ENCODE measurements at places on chromosomes 1 and 21.

- no peak for DNase-seq
These were observed 16.4 kb upstream of the C4BPB start for GRCh38 chr1:207072233-207072632.

DNA sequence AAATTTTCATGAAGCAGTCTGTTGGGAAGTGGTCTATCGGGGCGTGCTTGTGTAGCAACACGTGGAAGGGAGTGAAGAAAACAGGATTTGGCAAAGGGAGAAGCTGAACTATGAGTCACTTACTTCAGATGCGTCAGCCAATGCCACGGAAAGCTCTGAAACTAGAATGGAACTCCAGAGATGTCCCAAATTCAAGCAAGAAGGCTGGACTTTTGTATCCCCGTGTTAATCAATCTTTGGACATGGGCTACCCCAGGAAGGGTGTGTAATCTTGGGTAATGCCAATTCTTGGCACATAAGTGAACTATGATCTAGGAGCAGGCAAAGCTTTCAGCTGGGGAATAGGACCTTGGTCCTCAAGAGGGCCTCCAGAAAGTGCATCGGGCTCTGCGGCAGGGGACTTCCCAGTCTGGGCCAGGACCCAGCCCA, 102.6 kb downstream of the ADSS2 start:
- DNase-seq = no peak

DNA sequence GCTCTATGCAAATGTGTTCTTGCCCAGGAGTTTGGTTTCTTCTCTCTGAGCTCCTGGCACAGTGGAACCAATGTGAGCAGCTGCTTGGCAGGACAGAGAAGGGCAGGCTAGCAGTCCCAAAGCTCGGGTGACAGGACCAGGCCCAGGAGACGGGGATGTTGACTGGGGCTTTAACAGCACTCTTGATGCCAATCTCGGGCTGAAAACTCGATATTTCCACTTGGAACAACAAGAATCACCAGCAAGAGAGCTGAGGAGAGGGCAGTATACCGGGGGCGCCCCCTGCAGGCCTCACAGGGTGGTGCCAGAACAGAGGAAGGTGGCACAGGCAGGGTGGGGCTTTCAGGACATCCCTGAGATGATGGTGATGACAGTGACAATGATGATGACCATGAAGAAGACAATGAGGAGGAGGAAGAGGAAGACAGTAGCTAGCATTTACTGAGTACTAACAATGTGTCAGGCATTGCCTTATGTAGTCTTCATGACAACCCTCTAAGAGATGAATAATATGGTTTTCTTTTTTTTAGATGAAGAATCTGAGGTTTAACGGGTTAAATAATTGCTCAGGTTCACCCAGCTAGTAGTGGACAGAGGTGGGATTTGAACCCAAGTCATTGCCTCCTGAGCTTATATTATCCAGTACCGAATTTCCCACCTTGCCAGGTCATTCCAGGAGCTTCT, 2.7 kb upstream of the KCNJ9 start:
- peak; percentile 61 for DNase-seq

- DNase-seq = no peak
These were observed 6.2 kb upstream of the FAM76A start for GRCh38 chr1:27719286-27720251.

- no peak for DNase-seq
These were observed 131.3 kb downstream of the CACHD1 start for GRCh38 chr1:64601207-64601606.

DNA sequence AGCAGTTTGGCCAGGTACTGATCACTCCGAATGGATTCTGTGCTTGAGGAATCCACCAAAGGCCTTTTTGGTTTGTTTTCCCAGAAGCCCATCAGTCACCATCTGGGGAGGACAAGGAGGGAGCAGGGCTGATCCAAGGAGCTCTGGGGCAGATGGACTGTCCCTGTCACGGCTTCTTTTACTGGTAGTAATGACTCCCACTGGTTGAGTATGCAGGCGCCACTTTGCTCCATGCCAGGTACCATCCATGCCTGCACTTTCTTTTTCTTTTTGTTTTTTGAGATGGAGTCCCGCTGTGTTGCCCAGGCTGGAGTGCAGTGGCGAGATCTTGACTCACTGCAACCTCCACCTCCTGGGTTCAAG, 101.7 kb downstream of the UBIAD1 start:
- DNase-seq = no peak

DNA sequence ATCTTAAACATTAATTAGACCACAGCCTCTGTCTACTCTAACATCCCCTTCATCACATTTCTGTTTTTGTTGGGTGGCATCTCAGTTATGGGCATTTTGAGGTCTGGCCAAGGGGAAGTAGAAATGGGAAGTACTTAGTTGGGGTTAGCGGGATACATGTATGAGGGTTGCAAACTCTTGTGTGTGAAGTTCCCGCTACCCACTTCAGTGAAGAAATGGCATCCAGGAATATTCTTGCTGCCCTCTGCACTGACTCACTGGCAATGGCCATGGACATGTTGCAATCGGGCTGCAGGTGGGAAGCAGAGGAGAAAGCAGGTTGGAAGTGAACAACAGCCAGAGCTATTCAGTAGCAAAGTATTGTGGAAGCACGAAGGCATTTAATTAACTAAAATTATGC, 7.4 kb downstream of the CD48 start:
- no peak for DNase-seq

- no peak for DNase-seq
These were observed 18.4 kb downstream of the MTHFR start for GRCh38 chr1:11787251-11787803.

DNA sequence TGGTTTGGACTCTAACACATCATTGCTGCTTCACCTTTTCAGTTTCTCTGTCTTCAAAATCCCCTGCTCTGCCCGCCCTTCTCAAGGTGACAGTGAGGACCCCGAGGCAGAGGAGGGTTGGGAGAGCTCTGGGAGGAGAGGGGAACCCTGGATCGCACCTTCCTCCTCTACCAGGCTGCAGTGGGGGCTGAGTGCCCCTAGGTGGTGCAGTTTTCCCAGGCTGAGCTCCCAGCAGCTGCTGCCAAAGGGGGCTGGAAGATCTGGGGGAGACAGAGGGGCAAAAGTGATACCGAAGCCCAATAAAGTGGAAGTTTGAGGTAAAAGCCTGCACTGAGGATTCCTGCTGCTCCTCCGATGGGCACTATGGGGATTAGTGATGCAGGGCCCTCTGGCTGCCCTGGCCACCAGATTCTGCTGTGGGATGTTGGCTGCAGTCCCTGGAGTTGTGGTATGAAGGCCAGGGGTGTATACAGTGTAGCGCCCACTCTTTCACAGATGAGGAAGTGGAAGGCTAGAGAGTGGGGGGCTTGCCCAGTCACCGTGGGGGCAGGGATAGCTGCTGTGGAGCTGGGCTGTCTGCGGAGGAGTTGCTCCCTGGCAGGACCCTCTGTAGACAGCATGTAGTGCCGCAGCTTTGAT, 40.7 kb upstream of the SCMH1 start:
- DNase-seq = peak; percentile 23

DNA sequence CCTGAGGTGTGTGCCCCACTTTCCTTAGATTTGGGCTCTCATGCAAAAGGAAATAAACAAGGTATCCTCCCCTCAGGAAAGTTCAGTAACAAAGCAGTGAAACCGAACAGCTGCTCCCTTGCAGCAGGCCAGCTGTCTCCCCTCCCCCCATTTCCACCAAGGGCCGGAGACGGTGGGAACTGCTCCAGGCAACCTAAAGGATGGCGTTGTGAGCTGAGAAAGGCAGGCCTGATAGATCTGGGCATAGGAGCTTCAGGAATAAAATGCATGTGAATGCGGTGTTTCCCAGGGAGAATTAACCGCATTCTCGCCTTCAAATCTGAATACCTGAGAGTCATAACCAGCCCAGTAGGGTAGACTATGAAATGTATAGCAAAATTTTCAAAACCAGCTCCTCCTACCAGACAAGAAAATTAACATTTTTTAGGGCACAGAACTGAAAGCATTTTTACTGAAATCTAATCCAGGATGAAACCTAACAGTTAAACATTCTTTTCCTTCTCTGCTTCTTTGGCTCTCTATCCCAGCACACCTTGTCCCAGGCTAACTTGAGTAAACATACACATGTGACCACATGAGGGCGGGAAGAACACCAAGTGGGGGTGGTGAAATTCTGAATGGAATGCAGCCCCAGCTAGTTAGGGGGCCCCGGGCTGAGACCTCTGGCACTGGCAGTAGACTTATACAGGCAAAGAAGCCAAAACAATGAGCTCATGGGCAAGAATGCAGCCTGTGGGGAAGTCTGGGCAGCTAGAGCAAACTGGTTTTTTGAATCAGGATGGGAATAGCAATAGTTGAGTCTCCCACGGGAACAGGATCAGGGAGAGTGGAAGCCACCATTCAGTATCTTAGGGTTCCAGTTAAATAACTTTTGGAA, 11.5 kb downstream of the MCL1 start:
- peak; percentile 55 for DNase-seq

- DNase-seq = no peak
These were observed 108.6 kb downstream of the GDAP2 start for GRCh38 chr1:117820694-117821381.

DNA sequence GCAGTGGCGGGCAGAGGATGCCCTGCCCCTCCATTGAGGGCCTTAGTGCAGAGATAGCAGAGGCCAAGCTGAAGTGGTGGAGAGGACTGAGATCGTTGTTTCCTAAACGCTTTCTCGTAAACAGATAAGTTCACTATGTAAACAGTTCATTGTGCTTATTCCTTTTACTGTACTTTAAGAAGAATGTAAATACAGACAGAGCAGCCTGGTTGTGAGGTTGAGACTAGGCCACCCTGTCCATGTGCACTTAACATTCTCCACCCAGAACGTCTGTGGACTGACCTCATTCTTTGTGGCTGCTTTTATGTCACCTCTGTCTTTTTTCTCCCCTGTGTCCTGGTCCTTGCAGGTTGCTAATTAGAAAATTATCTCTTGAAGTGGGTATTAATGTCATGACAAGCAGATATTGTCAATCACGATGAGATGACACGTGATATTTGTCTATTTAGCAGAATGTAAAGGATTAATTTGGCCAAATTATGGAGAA, 8.5 kb downstream of the CENPS start:
- DNase-seq = no peak

DNA sequence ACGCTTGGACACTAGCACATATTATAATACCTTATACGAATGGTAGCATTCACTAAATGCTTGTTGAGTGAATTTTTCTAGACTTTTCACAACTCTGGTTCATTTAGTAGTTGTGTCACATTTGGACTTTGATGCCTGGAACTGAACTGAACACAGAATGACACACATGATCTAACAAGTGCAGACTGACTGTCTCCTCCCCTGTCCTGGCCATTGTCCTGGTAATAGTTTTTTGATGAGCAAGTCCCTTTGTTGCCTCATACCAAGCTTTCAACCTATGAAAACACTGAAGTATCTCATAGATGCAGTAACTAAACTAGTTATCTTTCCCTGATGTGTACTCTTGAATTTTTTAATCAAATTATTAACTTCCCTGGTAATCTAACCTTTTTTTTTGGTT, 66.4 kb downstream of the LRRC8D start:
- DNase-seq = no peak

- no peak for DNase-seq
These were observed 35.7 kb upstream of the FAM78B start for GRCh38 chr1:166202546-166202945.

DNA sequence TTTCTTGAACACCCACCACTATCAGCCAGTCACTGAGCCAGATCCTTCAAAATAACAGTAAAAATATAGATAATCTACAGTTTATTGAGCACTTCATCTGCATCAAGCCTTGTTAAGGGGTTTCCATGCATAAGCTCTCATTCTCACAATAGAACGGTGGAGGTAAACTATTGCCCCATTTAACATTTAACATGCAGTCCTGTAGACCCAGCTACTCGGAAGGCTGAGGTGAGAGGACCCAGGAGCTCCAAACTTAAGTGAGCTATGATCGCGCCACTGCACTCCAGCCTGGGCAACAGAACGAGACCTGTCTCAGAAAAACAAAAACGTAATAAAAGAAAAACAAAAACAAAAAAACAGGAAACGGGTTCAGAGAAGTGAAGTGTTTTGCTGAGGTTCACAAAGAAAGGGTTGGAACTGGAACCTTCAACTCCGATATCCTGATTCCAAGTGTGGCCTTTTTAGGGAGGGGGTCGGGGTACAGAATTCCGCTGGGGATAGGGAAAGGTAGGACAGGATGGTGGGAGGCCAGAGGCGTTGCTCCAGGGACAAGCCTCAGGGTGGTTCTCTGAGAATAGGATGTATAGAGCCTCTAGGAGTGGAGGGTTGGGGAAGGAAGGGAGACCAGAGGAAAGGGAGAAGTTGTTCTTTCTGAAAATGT, 11.6 kb upstream of the SESN2 start:
- no peak for DNase-seq

DNA sequence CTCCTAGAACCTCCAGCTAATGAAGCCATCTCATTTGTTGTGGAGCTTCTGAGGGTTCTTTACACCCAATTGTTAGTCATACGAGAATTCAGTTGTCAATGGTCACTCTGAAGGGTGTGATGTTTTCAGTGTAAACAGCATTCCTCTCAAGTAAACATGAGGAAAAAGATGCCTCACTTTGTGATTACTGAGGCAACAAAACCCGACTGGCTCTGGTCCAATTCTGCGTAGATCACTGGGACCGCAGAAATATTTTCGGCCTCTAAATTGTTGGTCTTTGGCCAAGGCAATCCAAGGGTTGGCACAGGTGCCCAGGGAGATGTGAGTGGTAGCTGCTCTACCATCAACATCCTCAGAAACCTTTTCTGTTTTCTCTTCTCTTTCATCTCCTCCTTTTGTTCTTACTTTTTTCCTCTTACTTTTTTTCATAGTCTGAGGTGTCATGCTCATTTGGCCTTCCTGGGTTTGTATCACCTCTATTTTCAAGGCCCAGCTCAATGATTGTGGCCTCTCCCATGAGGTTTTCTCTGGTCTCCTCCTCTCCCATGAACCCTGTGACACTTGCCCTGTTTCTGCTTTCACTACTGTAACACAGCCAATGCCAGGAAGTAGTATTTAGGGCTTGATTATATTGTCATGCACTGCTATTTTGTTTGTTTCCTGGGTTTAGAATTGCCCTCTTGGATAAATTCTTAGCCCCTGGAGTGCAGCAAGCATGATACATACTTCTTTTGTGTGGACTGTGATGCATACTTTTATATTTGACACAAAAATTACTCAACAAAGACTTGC, 221.9 kb downstream of the TNR start:
- DNase-seq = no peak

- DNase-seq = no peak
These were observed 11.8 kb upstream of the FUBP1 start for GRCh38 chr1:77990629-77991204.

- DNase-seq = no peak
These were observed 15.1 kb downstream of the CASP9 start for GRCh38 chr1:15508700-15509487.

DNA sequence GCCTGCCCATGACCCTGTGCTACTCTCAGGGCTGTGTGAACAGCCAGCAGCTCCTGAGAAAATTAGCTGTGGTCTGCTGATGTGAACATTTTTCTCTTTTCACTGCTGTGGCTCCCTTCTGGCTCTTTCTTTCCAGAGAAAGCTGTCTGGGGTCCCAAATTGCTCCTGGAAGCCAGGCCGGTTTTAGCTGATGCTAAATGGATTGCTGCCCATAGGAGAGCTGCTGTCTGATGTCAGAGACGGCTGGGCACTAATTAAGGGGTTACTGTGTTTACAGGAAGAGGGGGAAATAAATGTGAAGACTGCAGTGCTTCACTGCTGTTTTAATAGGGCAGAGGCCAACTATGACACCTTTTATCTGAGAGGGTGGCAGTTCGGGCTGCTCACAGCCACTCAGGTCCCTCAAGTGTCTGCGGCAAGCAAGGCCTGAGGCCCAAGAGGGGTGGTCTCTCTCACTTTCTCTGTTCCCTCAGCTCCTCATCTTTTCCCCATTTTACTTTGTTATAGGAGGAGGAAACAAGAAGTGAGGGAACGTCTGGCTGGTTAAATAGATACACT, 106.0 kb upstream of the GNG12 start:
- no peak for DNase-seq
